DMS79 treated with DMSO at 0.1 percent for 48 hours (cell line): ENCODE measurements at places on chromosomes 12 and 14.
A peak's percentile ranks its signal among the peaks of the same experiment; 100 is the strongest.

GRCh38 chr12:15707516-15708199, 81.5 kb downstream of the EPS8 start:
- DNase-seq: no peak

GRCh38 chr14:91751719-91752118, 19.8 kb upstream of the CATSPERB start:
- DNase-seq: no peak

GRCh38 chr12:29160230-29160629, 11.2 kb downstream of the FAR2 start:
- no peak for DNase-seq

DNA sequence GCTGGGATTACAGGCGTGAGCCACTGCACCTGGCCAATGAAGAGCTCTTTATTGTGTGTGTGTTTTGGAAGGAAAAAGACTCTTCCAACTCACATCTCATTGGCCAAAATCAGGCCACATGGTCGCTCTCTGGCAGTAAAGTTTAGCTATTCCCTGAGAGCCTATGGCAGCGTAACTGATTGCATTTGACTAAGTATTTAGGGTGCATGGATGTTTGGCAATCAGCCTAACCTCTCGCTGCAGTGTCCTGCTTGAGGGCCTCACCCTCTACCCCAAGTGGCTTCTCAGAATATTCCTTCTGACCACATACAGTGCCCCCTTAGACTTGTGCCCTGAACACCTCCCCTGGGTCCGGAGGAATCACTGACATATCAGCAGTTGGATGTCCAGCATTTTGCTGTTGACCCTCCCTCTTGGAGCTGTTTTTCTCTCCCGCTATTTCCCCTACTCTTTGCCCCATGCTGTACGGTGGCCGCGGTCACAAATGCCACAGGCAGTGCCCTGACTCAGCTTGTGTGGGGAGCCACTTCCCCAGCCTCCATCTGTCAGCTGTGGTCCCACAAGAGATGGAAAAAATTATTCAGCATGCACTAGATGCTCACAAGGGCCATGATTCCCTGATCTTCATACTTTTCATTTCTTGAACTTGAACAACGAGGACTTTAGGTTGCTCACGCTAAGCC, 9.5 kb downstream of the PHETA1 start:
- no peak for DNase-seq

GRCh38 chr12:81229759-81230158, 151.9 kb downstream of the ACSS3 start:
- DNase-seq: no peak

DNA sequence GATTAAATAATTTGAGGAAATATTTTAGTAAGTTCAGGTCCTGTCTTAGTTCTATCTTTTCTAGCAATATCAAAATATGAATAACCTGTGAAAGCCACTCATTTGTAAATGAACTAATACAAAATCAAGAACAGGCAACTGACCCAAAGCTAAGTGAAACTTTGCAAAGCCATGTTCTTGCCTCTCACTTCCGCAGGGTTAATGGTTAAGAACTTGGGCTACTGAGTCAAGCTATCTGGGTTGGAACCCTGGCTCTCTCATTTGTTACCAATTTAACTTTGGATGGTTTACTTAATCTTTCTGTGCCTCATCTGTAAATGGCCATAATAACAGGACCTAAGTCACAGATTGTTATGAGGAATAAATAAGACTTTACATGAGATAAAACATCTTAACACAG, 2.8 kb downstream of the KIF21A start:
- DNase-seq: no peak

DNA sequence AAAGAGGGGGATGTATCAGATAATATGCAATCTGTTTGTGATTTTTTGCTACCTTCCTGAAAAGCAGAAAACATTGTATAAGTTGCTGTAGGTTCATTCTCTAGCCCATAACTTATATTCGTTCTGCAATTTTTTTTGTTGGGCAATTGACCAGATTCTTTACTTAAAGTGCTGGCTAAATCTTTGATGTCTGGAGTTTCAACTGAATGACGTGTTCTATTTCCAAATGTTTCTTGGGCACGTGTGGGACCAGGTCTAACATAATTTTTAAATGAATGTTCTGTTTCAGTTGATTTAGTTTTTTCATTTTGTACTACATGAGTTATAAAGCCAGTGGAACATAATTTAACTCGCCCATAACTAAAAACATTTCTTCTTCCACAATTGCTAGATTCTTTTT, 3.8 kb downstream of the MLH3 start:
- DNase-seq: no peak

GRCh38 chr12:106845902-106846301, 71.4 kb downstream of the RIC8B start:
- no peak for DNase-seq

DNA sequence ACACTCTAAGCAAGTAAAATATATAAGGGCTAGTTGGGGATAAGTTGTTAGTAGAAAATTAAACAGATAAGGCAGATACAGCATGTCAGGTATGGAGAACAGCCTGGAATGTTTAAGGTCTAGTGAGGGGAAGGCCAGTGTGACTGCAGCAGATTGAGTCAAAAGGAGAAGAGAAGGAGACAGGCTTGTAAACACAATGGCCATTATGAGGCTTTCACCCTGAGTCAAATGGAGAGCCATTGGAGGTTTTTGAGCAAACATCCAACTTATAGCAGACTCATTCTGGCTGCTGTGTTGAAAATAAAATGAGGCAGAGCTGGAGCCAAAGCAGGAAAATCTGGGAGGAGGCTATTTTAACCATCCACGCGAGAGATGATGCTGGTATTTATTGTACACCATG, 142.0 kb downstream of the DUSP6 start:
- DNase-seq: no peak

DNA sequence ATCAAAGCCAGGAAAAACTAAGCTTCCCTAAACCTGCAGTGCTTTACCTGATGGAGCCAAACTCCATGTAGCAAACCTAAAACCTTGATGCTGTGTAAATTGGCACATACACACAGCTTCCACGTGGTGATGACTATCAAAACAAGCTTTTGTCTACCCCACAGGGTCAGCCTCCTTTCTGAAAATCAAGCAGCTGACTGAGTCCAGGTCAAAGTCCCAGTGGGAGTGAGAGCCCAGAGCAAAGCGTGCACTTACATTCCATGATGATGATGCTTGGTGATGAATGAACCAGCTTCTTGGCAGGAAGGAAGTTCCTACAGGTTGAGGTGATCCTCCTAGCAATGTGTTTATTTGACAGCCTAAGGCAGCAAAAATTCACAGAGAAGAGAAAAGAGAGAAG, 630.0 kb upstream of the TBX3 start:
- DNase-seq: no peak

- DNase-seq: no peak
Observed at GRCh38 chr14:56862836-56863235, 52.6 kb upstream of the OTX2 start.

DNA sequence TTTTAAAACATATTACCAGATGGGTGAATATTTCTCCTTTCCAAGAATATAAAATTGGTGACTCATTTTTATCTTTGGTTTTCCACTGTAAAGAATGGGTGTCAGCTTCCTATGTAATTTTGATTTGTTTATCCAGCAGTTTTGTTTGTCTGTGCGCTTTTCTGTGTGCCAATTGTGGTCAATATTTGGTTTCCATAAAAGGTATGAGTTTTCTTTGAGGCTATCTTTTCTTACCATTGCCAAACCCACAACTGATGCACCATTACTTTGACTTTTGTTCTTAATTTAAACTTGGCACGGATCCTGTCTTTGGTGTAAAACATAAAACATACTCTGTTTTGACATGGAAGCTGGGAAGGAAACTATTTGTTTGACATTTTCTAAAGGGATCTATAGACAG, 78.8 kb upstream of the NAV3 start:
- peak; percentile 12 for DNase-seq

DNA sequence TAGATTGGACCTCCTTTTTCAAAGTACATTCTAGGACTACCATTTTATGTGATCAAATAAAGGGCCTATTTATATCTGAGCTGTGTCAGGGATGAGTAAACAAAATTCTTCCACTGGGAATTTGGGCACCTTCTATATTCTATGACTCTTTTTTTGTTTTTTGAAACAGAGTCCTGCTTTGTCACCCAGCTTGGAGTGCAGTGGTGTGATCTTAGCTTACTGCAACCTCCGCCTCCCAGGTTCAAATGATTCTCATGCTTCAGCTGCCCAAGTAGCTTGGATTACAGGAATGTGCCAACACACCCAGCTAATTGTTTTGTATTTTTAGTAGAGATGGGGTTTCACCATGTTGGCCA, 64.8 kb downstream of the DRAM1 start:
- DNase-seq: no peak

GRCh38 chr14:101055776-101056374, 152.4 kb upstream of the RTL1 start:
- DNase-seq: no peak

DNA sequence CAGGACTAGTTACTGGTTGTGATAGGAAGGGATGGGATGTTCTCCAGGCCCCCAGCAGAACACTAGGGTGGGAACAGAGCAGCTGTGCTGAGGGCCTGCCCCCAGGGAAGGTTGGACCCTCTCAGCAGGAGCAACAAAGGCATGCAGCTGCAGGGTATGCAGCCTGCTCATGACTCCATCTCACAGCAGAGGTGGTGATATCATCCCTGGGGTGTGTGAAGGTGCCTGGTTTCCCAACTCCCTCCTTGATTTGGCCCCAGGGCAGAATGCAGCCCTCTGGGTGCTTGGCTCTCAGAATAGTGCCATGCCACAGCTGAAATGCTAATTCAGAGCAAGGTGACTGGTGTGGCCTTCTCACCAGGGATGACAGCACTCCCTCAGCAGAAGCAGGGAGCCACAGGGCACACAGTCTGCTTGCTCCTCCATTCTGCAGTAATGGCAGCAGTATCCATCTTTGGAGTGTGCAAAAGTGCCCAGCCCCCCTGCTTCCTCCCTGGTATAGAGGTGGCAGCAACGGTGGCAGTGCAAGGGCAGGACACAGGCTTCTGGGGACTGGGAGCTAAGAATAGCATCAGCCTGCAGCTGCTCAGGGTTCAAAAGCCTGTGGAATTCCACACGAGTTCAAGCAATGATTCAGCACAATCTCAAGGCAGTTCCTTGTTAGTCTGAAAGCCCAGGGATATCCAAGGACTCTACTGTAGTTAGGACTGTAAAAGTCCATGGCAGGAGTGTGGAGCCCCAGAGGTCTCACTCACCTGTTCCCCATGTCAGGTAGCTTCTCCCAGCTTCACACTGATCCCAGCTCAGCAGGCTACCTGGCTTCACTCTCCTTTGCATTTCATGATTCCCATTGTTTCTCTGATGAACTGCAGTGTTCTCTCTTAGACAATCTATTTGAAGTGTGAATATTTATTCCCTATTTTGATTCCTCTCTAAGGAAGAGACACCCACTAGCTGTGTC, 298.1 kb upstream of the FOXG1 start:
- DNase-seq: no peak

DNA sequence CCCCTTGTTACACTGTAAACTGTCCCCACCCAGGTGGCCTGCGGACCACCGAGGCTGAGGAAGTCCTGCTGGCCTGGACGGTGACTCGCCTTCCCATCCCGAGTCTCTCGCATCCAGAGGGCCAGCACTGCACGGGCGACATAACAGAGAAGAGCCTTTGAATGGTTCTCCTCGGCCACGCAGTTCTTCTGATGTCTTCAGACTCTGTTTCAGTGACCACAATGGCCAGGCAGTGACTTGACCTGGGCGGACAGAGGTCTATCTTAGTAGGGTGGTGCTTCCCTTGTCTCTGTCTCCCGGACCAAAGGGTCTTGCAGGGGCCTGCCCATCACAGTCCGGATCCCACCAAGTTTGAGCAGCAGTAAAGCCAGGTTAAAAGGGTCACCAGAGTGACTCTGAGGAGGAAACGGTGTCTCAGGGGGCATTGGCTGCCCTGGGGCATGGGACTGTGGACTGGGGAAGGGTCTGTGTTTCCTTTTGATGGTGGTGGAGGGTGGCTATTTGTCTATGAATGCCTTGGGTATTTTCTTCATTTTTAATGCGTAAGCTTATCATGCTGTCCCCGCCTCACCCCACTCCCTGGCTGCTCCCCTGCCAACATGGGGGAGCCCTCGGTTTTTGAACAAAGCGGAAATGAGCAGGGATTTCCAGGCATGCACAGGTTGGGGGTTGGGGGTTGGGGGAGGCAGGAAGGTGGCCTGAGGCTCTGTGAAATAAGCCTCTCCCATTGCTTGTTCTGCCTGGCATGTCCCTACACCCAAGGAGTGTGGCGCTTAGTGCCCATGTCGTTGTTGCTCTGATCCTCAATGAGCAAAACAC, 10.3 kb downstream of the KRT85 start:
- DNase-seq: no peak

GRCh38 chr12:90858252-90858651, 96.7 kb downstream of the CCER1 start:
- DNase-seq: no peak

GRCh38 chr12:65414526-65414925, 136.0 kb downstream of the MSRB3 start:
- no peak for DNase-seq

DNA sequence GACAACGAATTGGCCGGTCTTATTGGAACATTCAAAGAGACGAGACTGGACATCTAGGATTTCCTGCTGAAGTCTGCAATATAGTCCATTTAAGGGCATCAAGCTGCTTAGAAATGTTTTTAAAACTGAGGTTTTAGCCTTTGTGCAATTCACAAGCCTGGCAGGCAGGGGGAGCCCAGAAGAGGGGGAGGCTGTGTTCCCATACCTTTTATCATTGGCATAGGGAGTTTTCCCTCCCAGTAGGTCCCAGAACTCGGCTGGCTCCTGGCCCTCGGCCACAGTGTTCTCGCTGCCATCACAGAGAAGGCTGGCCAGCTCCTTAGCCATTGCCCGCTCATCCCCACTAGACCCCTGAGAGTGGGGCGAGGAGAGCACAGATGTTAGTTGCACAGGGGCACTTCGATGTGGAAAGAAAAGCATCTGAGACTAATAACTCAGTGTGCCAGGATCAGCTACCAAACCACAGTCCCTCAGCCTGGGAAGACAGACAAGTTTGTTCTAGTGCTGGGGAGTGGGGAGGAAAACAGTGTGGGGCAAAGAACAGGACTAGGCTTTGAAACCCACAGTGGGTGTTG, 15.1 kb downstream of the AVIL start:
- DNase-seq: no peak

GRCh38 chr12:131940141-131940547, 9.6 kb upstream of the EP400 start:
- DNase-seq: no peak

DNA sequence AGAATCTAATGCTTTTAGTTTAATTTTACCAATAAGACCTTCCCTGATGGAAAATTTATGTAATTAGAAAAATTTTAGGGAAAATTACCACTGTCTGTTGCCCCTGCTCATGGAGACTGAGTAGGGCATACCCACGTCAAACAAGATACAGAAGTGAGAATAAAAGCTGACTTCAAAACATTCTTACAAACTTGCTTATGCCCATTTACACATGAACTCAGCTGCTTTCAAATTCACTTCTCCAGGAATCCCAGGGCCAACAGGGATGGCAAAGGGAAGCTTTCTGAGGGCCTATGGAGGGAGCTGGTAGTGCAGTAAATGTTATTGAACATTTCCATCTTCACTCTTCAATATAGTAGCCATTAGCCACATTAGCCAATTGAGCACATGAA, 4.8 kb upstream of the NINJ2 start:
- DNase-seq: no peak

- DNase-seq: peak; percentile 43
Observed at GRCh38 chr12:54005853-54006558, 2.8 kb upstream of the HOXC8 start.

- no peak for DNase-seq
Observed at GRCh38 chr12:39393179-39393578, 49.7 kb downstream of the KIF21A start.
